ENCODE measurements at places on chromosomes 11 and 22.

GRCh38 chr22:40027191-40028097, 32.7 kb downstream of the FAM83F start:
- no peak for DNase-seq

DNA sequence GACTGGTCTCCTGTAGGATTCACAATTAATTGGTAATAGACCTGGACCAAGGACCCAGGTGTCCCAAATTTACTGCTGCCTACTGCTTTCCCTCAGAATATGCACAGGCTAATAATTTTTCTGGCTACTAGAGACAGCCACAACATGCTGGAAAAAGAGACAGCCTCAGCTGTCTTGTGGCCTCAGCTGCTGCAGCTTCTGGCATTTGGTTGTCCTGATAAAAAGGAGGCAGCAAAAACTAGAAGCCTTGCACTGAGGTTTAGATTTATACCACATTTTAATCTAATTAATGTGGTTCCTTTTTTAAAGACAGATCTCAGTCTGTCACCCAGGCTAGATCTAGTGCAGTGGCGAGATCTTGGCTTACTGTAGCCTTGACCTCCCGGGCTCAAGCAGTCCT, 89.8 kb downstream of the BTBD10 start:
- DNase-seq, result no peak

- DNase-seq, result no peak
Observed at GRCh38 chr11:105230586-105230985, 91.0 kb upstream of the CARD18 start.

GRCh38 chr11:106077609-106078455, at the start of gene AASDHPPT:
AASDHPPT (plus strand) TSS chr11:106077662; CDS start chr11:106077711, 49 bp downstream.
- no peak for DNase-seq

DNA sequence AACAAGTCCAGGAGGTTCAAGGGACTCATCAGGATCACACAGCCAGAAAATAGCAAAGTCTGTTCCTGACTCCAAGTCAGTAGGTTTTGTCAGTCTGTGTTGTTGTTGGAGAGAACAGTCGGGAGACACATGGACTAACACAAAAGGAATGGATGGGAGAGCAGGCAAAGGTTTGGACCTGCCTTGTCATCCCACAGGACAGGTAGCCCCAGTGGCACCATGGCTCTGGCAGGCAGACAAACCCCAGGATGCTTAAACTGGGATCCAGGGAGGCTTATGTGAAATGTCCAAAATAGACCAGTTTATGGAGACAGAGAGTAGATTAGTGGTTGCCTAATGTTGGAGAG, 201.6 kb upstream of the NAV2 start:
- no peak for DNase-seq

GRCh38 chr22:27372969-27373670, 428.4 kb downstream of the MN1 start:
- DNase-seq, result no peak

DNA sequence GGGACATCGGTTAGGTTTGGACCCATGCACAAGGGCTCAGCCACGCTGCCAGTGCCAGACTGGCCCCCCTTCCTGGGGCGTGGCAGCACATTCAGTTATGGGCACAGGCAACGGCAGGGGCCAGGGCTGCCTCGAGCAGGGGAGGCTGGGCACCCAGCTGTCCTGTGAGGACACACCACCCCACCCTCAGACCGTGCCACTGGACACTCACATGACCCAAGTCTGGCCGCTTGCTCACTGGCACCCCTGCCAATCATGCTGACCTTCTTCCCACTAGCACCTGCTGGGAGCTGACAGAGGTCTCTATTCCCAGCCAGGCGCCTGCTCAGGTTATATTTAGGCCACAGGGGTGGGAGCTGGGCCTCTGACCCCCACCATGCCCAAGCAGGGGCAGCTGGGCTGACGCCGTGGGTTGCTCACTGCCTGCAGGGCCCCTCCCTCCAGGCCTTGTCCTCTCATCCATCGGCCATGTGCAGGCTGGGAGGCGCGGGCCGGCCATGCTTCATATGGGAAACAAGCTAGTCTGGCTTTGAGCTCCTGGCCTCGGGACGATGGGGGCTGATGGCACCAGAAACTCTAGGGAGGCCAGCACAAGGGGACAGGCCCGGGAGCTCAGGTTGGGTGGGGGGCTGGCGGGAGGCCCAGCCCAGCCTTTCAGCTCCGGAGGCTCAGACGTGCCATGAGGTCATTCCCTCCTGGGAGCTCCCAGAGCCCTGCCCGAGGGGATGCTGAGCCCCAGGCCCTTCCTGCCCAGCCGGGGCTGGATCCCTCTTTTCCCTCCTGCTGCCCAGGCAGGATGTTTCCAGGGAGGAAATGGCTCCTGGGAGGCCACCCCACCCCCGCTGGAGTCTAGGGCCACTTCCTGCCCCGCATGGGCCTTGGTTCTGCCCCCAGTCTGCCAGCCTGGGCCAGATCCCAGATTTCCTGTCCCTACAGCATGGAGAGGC, 15.2 kb upstream of the TBX1 start:
- no peak for DNase-seq

DNA sequence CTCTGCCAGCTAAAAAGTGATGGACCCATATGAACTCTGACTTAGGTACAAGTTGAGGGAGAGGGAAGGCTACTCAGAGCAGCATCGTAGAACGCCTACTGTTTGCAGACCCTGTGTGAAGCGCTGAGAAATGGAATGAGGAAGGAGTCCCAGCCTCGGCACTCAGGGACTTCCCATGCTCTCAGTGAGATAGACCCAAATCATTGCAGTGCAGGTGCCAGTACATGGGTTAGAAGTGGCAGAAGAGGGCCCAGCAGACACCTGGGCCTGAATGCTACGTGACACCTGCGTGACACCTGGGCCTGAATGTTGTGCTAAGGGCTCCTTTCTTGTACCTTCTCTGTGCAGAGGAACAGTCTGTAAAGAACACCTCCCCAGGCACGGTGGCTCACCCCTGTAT, 2.6 kb upstream of the PDGFB start:
- no peak for DNase-seq

DNA sequence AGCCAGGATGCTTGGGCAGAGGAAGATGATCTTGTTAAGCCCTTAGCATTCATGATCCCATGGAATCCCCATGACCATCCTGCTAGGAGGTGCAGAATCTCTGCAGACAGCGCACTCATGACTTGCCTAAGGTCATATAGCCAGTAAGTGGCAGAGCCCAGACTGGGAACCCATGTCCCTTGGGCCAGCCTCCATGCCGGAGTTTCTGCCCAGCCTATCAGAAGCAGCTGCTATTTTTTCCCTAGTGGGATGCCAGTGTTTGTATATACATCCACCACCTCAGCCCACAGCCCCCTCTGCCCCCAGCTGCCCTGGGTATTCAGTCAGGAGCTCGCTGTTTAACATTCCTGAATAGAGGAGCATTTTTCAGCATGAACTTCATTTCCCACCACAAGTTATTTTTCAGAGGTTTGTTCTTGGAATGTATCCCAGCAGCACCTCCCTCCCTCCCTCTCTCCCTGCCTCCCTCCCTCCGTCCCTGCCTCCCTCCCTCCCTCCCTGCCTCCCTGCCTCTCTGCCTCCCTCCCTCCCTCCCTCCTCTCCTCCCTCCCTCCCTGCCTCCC, 34.4 kb upstream of the SUSD2 start:
- no peak for DNase-seq

DNA sequence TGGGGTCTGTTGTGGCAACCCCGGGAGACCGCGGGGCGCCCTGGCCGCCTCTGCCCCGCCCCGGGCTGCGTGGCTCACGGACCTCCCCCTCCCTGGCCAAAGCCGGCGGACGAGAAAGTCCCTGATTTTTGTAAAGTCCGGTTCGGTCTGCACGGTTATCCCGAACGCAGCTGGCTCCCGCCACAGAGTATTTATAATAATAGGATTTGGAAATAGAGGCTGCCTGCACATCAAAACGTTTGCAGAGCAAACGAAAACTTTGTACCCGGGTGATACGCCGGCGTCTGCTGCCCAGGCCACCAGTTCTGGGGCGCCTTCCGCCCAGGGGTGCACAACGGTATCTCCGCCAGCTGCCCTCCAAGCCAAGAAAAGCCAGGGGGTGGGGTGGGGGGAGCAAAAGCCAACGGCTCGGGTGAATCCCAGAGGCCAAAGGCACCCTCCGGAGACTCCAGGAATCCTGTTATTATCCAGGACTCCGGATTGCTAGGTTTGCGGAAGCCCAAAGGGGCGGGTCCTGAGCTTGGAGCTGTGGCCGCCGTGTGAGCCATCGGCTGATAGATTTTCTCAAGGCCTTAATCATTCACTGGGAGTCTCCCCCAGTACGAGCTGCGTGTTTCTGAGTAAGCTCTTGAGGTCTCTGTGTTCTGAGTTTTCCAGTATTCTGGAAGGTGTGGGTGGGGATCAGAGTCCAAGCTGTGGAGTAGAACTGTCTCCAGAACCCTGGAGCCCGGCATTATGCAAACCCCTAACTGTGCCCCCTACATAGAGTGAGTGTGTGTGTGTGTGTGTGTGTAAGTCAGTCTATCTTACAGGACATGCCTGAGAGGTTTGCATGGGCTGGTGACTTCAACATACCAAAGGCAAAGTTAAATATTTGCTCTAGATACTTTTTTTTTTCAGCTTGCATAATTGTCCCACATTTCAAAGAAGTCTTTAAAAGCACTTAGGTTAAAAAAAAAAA, 673 bp upstream of the SHANK2 start:
- DNase-seq, result no peak
